Urinary bladder (tissue), 4 donors: ENCODE measurements at places on chromosomes 1 and 21. TPM values are rescaled to one million over a fixed set of nuclear protein-coding genes. Genes with fewer than 3 reads are reported as not detected.

IL22RA1 gene
- not detected for total RNA-seq

HAO2 gene
- 0.16 TPM for total RNA-seq

SMIM1 gene
- not detected for total RNA-seq

SAMD11 gene
- 18.1 TPM for total RNA-seq

ZBTB8A gene
- total RNA-seq: 30.1 TPM

ICOSLG gene
- total RNA-seq: 2.7 TPM
